CD4-positive, alpha-beta T cell treated with Interleukin-2 at 100 ng/mL for 4 hours (primary cell): ENCODE measurements at places on chromosomes 11 and 22.
A peak's percentile ranks its signal among the peaks of the same experiment; 100 is the strongest.

GRCh38 chr11:3853899-3854659 lies 1.4 kb upstream of the STIM1 start:
- DNase-seq, result peak; percentile 82

- no peak for DNase-seq
These were observed 257.5 kb downstream of the CTTN start for GRCh38 chr11:70655816-70656215.

DNA sequence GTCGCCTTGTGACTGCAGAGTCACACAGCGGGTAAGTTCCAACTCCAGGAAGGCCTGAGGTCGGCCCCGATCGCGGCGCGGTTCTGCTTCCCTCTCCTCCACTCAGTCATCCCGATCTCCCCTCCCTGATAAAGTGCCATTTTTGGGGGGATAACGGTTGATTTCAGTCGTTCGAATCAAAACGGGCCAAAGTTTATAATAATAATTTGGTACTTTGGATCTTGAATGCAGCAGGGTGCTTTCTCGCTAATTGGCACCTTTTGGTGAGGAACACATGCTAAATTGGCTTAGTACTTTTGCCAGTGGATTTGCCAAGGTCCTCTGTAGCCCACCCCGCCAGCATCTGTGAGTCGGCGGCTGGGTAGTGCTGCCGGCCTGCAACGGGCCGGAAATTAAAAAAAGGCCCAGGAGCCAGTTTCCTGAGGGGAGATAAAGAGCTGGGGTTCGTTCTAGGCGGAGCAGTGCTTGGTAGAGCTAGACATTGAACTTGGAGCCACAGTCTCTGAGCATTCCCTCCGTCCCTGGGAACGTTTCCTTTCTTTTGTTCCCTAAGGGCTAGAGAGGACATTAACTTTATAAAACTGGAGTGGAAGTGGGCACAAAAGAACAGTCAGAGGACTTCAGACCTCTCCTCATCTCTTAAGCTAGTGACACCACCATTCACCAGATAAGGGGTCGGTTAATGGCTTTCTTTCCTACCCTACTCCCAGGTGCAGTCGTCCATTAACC lies 997 bp downstream of the UBE2L3 start:
- no peak for DNase-seq

DNA sequence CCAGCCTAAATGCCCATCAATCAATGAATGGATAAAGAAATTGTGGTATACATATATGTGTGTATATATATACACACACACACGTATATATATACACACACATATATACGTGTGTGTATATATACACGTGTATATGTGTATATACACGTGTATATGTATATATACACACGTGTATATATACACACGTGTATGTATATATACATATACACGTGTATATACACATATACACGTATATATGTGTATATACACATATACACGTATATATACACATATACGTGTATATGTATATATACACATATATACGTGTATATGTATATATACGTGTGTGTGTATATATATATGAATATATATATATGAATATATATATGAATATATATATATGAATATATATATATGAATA lies 54.1 kb downstream of the C2CD3 start:
- no peak for DNase-seq

- no peak for DNase-seq
These were observed 1.5 kb upstream of the SF3B2 start for GRCh38 chr11:66050581-66051231.

GRCh38 chr11:65474864-65475263 lies 24.0 kb upstream of the MALAT1 start:
- DNase-seq, result no peak

DNA sequence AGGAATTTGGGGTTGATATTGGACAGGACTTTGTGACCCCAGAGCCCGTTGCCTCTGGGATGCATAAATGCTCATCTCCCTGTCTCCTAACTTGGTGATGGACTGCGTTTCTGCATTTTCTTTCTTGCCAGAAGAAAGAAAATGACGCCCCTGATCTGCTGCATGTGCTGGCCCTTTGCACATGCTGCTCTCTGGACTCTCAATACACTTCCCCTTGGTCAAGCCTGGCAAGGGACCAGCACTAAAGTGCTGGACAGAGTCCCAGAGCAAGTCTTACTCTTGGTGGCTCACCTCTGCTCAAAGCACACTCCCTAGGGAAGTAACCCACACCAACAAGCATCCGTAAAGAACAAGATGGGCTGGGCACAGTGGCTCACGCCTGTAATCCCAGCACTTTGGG lies 40.7 kb downstream of the MYH9 start:
- DNase-seq, result no peak

DNA sequence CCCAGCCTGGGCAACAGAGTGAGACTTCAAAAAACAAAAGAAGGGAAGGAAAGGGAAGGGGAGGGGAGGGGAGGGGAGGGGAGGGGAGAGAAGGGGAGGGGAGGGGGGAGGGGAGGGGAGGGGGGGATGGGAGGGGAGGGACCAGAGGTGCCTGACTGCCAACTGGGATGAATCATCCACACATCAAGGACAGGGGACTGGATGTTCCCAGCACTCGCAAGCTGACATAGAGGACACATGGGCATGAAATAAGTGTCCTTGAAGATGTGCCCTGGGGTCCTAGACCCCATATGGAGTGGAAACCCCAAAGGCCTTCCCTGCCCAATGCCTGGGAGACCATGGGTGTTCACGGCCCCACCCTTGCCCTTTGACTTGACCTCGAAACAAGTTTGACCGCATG lies 19.8 kb downstream of the TST start:
- no peak for DNase-seq

GRCh38 chr22:23769321-23769965 lies 1.7 kb upstream of the CHCHD10 start:
- DNase-seq, result no peak

DNA sequence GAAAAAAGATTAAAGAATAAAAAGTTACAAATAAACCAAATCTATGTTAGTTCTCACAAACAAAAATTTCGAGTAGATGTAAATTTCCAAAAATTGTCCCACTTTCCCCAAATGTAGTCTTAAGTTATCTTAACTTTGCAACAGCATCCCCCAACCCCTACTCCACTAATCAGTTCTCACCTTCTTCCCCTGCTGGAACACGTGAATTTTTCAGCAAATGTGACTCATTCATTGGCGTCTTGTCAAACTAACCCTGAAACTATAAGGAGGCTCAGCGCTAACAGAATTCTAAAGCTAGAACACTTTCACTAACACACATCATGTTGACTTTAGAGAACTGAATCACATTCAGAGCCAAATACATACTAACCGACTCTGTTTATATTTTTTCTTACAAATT lies 46.1 kb downstream of the PHF21A start:
- DNase-seq, result no peak

GRCh38 chr11:66480117-66480938 lies at the start of gene DPP3:
Gene DPP3 (plus strand): TSS chr11:66480434. CDS start chr11:66482201, 1,767 bp downstream.
- peak; percentile 96 for DNase-seq

GRCh38 chr11:120295099-120295498 lies 30.0 kb upstream of the TLCD5 start:
- DNase-seq, result no peak

GRCh38 chr22:27983361-27983791 lies 64.3 kb upstream of the PITPNB start:
- no peak for DNase-seq

GRCh38 chr11:1548221-1549070 lies 23.6 kb downstream of the DUSP8 start:
- no peak for DNase-seq

GRCh38 chr11:59710136-59710847 lies 3.4 kb downstream of the OR10V1 start:
- no peak for DNase-seq

DNA sequence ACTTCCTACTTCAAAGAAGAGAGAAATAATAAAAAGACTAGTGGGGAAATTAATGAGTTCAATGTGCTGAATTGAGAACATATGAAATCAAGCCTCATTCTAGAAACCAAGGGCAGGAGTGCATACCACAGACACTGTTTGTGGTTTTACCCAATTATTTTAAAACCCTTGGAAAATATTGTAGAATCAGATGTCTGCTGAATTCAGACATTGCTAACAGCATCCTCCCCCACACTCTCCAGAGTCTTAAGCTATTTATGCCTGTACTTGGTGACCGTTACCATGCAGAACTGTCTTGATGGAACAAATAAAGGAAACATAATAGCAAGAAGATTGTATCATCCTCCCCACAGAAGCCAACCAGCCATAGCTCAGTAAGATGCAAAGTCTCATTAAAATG lies 850.1 kb downstream of the NTM start:
- DNase-seq, result no peak
